ENCODE measurements at places on chromosomes 12 and 14.

DNA sequence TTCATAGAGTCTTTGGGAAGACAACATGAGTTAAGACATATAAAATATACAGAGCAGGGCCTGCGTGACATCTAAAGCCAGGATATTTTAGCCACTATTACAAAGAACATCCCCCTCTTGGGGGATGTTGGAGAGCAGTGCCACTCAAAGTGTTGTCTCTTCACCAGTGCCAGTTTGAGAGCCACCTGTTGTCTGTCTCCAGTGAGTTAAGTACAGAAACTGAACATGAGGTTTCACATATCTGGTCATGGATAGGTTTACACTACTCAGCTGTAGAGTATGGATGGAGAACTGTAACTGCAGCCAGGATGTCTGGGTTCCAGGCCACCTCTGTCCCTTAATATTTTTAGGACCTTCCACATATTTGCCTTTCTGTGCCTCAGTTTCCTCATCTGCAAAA lies 39.1 kb downstream of the RNFT2 start:
- no peak for DNase-seq

DNA sequence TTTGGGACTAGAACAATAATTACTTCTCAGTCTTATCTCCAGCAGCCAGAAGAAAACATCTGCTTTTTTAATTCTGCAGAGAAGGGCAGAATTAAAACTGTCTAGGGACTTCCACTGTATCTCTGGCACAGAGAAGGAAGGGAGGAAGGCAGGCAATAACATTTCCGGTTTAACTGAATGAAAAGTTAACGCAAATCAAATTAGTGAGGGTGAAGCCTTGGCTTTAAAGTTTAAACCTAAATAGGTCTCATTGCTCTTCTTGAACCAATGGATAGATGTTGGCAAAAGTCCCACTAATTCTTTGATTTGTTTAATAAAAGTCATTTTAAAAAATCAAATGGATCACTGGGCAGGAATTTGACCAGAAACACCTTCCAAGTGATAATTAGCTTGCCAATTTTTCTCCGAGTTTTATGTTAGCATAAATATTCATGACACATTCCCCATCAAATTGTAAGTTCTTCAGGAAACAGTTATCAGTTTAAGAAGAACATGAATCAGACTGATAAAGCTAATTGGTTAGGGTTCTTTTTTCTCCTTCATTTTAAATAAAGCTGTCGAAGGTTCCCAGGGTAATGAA lies 181.9 kb downstream of the SLC15A5 start:
- DNase-seq, result no peak

GRCh38 chr14:49946320-49947141 lies 53.6 kb downstream of the ARF6 start:
- no peak for DNase-seq

GRCh38 chr12:120429368-120429767 lies 8.5 kb upstream of the COX6A1 start:
- no peak for DNase-seq

- peak; percentile 54 for DNase-seq
Observed at GRCh38 chr14:77053046-77053841, 24.7 kb upstream of the IRF2BPL start.

DNA sequence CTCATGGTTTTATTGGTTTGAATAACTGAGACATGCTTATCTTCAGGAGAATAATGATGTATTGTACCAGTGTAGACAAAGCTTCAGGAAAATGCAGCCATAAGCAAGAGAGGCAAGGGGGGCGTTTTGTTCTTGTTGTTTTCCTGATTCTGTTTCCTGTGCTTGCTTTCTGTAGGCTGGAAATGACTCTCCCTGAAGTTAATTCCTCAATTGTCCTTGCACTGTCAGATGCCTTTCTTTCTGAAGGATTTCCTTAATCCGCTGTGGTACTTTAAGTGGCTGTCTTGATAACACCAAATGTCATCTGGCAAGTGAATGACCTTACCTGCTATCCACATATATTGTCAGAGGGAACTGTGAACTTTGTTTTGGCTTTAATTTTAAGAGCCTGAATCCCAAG lies 220.0 kb downstream of the NEDD1 start:
- DNase-seq, result no peak

- DNase-seq, result no peak
Observed at GRCh38 chr12:47819138-47819895, 386 bp downstream of the HDAC7 start.

DNA sequence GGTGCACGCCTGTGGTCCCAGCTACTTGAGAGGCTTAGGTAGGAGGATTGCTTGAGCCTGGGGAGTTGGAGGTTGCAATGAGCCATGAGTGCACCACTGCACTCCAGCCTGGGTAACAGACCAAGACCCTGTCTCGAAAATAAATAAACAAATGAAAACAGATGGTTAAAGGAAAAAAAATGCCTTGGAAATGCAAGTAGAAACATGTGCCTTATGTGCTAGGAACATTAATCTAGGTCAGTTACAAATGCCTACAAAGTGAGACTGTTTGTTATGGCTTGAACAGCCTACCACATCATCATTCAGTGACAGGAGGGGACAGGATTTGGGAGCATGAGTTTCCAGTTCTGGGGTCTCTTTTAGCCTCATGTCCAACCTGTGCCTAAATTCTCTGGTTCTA lies 52.4 kb upstream of the BCAT1 start:
- DNase-seq, result no peak

DNA sequence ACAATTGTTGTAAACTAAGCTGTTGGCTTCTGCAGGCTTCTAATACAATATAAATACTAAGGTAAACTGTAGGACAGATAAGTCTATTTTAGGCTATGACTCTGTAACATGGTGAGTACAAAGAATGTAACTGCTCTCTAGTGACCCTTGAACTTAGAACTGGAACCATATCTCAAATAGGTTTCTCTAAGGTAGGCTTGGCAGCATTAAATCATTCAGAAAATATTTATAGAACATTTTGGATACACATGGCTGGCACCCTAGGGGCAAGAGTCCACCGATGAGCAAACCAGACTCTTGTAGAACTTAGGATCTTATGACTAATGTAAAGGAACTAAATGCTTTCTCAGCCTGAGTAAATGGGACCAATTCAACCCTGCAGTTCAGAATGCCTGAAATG lies 19.4 kb upstream of the SLC25A3 start:
- DNase-seq, result no peak
